Fibroblast of skin of right quadriceps (primary cell): ENCODE measurements at places on chromosomes 4 and X.

DNA sequence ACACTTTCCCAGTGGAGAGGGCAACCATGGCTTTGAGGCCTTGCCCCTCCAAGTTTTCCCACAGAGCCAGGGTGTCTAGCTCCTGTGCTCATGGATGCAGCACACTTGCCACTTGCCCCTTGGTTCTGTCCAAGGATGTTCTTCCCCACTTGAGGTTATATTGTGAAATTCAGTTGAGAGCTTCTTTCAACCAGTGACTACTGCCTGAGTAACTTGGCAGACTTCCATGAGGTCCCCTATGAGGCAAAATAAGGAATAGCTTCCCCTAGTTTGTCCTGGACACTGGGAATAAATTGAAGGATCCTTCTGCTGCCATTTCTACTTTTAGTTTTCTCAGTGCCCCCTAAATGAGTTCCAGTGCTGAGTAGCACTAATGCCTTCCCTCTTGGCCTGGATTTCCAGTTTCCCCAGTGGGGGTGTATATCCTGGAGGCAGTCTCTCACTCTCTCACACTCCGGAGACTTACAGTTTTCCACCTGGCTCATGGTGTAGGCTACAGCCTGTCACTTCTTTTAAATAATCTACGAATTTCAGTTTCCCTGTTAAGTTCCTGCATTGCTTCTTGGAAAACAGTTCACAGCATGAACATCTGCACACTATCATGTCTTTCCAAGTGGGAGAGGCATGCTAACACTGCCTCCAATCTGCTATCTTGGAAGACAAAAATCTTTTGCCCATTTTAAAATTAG is 36.4 kb upstream of the ADH4 start:
- peak; percentile 65 for DNase-seq

- no peak for DNase-seq
Measured at GRCh38 chrX:140709421-140709846, at the start of gene LINC00632. Gene LINC00632, plus strand, starts transcription at chrX:140709759.

DNA sequence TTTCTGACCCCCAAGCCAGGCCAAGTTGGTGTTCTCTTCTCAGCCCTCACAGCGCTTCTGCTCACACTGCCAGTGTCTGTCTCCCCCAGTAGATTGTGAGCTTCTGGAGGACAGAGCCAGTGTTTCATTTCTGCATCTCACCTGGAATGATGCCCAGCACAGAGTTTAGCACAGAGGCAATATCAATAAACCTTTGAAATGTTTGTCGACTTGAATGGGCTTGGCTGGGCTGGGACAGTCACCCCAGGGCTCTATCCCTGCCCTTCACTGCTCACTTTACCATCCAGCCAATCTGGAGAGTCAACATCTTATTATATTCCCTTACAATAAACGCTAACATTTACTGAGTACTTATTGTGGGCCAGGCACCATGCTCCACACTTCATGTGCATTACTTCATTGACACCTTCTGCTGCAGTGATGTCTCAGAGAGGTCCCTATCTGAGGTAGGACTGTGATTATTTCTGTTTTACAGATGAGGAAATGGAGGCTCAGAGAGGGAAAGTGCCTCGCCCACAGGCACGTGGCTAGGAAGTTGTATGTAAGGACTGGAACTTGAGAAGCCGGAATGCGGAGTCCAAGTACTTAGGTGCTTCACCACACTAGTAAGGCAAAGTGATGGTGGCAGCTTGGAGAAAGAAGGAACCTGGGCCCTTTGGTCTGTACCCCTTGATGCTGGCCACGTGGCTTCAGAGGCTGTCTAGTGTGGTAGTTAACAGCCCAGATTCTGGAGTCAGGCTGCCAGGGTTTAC is 19.5 kb downstream of the EFNB1 start:
- DNase-seq = no peak

GRCh38 chrX:129318375-129318774 is 204.9 kb downstream of the SMARCA1 start:
- DNase-seq = peak; percentile 8

DNA sequence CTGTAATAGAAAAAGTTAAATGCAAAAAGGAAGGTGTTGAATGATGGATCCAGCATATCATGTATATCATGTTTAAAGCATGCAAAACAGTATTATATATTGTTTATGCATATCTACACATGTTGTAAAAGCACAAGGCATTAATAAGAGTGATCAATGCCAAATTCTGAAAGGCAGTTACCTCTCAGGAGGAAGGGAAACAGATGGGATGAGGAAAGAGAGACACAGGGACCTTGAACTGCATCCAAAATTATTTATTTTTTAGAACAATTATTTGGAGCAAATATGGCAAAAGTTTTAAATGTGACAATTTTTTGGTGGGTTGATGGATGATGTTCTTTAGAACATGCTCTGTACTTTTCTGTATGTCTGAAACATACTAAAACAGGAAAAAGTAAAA is 193.4 kb downstream of the CLCN4 start:
- DNase-seq = no peak

GRCh38 chrX:12975991-12976558 is 1.2 kb downstream of the TMSB4X start:
- peak; percentile 69 for DNase-seq
